ENCODE measurements at places on chromosomes 4 and X.

DNA sequence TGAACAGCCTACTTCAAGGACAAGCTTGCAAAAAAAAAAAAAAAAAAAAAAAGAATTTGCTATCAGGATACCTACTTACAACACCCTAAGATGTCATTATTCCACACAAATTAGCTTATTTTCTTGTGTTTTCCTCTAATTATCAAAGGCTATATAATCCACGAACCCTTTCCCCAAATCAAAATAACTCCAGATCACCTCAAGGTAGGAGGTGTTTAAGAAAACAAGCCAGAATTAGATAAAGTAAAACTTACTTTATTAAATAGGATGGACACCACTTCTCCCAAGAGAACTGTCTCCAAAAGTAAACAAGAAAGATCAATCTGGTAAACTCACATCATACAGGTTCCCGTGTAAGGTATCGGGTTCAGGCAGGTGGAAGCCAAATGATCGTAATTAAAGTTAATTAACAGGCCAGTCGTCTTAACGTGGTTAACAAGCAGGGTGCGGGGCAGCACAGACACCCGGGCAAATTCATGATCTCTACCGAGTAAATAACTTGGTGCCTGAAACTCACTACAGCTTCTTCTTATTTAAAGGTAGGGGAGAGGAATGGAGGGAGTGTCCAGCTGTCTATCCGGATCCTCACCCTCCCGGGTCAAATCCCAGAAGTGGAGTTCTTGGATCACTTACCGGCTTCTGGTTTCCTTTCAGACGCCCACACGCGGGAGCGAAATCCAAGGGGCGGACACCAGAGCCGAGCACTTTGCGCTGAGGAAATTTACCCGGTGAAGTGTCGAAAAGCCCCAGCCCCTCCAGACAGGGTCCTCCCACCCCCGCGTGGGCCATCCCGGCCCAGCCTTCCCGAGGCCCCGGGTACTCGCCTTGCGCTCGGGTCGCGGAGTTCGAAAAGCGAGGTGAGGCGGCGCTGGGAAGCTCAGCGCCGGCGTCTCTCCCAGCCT lies 708 bp downstream of the ARAP2 start:
- no peak for DNase-seq

- no peak for DNase-seq
Measured at GRCh38 chrX:129762448-129762847, 17.3 kb upstream of the SASH3 start.

GRCh38 chr4:52877694-52878093 lies 15.6 kb downstream of the RASL11B start:
- no peak for DNase-seq

GRCh38 chr4:125739760-125740159 lies 425.0 kb downstream of the FAT4 start:
- DNase-seq, result no peak

- DNase-seq, result no peak
Measured at GRCh38 chr4:73707269-73707875, 33.0 kb upstream of the CXCL8 start.

DNA sequence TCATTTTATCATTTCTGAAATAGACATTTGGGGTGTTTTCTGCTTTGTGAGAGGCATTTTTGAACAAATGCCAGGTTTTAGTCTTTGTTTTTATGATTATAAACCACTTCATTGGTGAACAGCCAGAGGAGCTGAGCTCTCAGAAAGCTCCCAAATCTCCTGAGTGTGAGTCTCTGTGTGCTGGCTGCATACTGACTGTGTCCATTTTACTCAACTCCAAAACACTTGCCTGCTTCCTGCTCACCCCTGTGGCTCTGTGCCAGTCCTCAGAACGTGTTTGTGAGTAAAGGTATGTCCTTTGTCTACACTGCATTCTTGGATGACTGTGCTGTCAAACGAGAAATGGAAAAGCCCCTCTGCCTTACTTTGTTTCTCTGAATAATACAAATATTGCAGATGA lies 5.4 kb upstream of the LRAT start:
- DNase-seq, result no peak

- no peak for DNase-seq
Measured at GRCh38 chrX:27391623-27392022, 71.5 kb downstream of the PPP4R3C start.

- DNase-seq, result no peak
Measured at GRCh38 chr4:156615066-156615531, 356.5 kb downstream of the PDGFC start.

DNA sequence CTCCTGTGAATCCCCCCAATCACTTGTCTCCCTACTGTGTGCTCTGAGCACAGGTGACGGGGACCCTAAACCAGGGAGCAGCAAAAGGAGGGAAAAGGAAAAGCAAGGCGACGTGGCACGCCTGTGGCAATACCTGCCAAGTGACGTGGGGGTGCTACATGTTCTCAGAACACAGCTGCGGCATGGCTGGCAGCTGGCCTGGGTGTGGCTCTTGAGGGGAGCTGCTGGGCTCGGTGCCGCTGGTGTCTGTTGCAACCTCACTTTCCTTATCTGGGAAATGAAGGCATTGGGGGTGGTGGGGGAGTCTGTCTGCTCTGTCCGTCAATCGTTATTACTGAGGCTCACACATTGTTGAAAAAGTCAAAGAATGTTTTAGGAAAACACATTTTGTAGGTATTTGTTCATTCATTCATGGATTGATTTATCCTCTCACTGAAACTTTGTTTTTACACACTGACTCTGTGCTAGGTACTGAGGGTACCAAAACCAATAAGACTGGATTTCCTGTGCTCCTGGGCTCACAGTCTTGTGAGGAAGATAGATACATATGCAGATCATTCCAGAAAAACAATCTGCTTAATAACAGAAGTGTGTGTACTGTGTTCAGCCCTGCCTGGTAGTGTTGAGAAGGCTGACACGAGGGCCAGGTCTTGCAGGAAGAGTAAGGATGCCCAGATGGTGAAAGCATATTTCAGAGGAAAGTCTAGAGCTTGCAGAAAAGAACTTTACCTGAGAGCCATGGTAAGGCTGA lies 217.6 kb downstream of the PTTG2 start:
- DNase-seq, result no peak

- DNase-seq, result peak; percentile 17
Measured at GRCh38 chr4:118034053-118034785, at the start of gene NDST3. Gene NDST3 (plus strand): TSS chr4:118034486. CDS start chr4:118053911, 19,425 bp downstream.

GRCh38 chr4:24764345-24764744 lies 31.0 kb upstream of the SOD3 start:
- DNase-seq, result no peak

GRCh38 chr4:10872833-10873517 lies 188.4 kb upstream of the CLNK start:
- DNase-seq, result no peak

GRCh38 chrX:144259054-144259453 lies 375.2 kb downstream of the UBE2NL start:
- no peak for DNase-seq

GRCh38 chr4:87732033-87732765 lies 67.2 kb upstream of the IBSP start:
- DNase-seq, result no peak

- DNase-seq, result no peak
Measured at GRCh38 chrX:153102418-153102817, 30.2 kb downstream of the PNMA6A start.

DNA sequence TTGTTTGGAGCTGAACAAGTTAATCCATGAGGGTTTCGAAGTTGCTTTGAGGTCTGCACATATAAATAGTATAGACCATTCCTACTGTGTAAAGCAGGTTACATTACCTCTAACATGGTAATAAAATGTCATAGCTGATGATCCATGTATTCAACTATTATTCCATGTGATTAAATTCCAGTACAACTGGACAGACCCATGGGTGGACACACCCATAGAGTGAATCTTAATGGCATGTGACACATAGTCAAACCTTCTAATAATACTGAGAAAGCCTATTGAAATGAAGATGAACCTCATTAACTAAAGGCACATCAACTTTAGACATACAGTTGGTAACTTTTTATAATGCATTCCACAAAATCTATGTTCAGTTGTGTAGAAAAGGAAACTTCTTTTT lies 28.5 kb downstream of the FHIP1A start:
- DNase-seq, result no peak

DNA sequence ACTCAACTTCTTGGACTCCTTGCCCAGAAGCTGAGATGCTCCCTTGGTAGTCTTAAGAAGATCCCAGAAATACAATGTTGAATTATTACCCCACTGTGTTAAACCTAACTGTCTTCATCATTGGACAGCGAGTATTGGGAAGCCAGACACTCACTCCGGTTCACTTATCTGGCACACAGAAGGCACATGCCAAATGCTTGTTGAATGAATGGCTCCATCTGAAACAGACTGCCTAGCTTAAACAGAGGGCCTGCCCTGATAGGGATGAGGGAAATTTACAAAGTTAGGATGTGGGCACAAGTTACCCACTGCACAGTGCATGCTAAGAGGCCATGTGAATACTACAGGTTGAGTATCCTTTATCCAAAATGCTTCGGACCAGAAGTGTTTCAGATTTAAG lies 79.3 kb downstream of the RASL11B start:
- no peak for DNase-seq

DNA sequence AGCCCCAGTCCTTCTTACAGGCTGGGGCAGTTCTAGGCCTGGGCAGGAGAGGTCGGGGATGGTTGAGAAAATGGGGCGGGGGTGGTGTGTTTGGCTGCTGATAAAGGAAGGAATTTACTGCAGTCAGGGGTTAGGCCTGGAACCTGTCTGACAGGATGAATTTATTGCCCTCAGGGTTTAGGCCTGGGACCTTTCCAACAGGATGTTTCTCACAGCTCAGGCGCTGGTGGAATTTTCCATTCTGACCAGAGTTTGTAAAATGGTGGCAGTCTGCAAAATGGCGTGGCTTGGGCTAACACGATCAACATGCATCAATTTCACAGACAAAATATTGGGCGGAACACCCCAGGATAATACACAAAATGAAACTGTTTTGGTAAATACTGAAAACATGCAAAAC lies 83.5 kb upstream of the SPIN4 start:
- no peak for DNase-seq

DNA sequence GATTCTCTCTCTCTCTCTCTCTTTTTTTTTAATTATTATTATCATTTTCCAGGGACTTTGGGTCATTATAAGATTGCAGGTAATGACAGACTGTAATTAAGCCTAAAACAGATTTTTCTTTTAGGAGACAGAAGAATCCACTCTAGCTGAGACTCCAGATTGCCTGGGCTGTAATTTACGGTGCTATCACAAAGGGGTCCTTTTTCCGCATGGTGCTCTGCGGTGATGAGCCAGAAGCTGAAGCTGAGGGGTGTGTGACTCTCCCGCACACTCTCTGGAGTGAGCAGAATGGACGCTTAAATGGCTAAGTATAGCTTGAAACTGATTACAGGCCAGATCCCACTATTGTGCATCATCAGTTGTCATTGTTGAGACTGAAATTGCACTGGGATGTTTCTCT lies 50.0 kb downstream of the LGI2 start:
- no peak for DNase-seq

DNA sequence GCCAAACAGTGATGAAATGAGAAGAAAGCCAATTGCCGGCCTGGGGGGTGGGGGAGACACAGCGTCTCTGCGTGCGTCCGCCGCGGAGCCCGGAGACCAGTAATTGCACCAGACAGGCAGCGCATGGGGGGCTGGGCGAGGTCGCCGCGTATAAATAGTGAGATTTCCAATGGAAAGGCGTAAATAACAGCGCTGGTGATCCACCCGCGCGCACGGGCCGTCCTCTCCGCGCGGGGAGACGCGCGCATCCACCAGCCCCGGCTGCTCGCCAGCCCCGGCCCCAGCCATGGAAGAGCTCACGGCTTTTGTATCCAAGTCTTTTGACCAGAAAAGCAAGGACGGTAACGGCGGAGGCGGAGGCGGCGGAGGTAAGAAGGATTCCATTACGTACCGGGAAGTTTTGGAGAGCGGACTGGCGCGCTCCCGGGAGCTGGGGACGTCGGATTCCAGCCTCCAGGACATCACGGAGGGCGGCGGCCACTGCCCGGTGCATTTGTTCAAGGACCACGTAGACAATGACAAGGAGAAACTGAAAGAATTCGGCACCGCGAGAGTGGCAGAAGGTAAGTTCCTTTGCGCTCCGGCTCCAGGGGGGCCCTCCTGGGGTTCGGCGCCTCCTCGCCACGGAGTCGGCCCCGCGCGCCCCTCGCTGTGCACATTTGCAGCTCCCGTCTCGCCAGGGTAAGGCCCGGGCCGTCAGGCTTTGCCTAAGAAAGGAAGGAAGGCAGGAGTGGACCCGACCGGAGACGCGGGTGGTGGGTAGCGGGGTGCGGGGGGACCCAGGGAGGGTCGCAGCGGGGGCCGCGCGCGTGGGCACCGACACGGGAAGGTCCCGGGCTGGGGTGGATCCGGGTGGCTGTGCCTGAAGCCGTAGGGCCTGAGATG lies at the start of gene SHOX:
Gene SHOX, plus strand, starts transcription at position 180 of the 885 bp plus-strand sequence. Its CDS starts 107 bp downstream, at position 287.
- no peak for DNase-seq

DNA sequence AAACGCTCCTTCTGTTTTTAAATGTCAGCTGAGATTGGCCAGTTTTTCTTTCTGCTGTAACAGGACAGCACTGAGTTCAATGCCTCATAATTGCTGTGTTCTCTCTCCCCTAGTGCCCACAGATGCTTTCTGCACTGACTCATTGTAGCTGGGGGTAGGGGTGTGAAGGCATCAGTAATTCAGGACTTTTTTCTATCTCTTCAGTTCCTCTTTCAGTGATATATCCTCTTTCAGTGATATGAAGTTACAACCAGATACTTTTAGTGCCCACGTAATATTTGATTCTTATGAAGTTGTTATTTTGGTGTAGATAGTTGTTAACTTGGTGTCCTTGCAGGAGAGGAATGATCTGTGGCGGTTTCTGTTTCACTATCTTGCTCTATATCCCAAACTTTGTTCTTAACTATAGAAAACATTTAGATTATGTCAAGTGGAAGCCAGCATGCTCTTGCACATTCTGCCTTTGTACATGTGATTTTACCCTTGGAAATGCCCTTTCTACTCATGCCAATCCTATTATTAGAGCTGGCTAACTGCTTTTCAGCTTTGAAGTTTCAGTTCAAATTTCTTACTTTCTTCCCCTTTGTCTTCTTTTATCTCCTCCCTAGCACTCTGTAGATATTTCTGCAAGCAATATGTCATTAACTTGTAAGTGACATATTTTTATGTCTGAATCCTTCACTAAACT lies 1258.4 kb downstream of the FAM133A start:
- DNase-seq, result no peak

DNA sequence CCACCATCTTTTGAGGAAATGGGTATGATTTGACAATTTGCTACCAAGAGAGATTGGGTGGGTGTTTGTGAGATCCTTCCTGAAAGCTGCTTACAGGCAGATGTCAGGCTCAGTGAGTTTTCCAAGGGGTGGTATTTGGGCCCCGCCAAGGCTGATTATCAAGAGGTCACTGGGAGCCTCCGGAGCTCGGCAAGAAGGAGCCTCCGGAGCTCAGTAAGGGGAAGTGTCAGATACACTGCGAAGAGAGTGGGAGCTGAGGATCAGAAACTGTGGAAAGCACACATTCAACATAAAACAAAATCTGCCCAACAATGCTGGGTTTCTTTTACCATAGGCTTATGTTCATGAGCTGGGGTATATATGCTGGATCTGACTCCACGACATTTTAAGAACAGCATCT lies 714 bp downstream of the RTL3 start:
- DNase-seq, result no peak

GRCh38 chrX:138298268-138298667 lies 413.2 kb downstream of the FGF13 start:
- no peak for DNase-seq

Data from NCI-H1436 (cell line).